ENCODE measurements at places on chromosomes 12 and 14.

GRCh38 chr12:75814851-75815754 lies 216.5 kb downstream of the PHLDA1 start:
- no peak for DNase-seq

GRCh38 chr12:62911286-62911685 lies 23.7 kb downstream of the PPM1H start:
- DNase-seq = no peak

DNA sequence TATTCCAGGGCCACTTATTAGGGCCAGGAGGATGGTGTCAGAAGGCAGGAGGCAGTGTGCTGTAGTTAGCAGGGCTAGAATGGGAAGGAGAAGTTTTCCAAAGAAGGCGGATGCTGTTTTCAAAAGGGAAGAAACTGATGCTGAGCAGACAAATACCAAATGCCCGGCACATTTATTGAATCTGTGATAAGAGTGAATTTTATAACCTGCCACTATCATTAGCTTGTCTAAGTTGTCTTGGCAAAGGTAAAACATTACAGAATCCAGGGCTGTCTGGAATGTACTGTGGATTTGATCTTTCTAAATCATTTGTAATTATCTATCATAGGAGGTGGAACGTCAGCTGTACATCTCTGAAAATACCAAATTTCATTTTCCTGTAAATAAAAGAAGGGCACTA lies 40.8 kb downstream of the NDUFA12 start:
- no peak for DNase-seq

DNA sequence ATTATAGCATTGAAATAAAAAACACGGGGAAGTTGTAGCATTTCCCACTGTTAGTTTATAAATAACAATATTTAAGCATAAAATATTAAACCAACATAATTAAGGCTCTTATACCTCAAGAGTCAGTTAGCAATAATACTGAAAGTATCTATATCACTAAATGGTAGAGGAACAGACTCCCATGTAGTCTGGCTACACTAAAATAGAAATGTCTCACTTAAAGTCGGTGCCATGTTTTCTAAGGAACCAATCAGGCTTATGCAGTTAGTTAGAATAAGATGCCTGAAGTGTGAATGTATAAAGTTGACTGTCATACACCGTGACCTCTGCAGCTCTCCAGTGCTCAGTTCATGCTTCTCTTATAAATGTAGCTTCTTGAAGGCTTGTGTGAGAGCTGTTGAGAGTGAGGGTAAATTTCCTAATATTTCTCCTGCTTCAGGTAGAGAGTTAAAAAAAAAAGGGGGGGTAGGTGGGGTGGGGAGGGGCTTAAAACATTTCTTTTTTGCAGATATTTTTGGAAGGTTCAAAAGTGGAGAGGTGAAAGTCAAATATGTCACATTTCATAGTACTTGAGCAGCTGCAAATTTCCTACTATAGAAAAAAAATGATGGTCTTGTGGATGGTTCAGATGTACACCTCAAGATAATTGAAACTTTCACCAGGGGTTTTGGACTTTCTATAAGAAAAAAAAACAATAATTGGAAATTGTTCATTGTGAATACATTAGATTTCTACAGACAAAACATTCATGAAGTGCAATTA lies 64.5 kb downstream of the PTCSC3 start:
- DNase-seq = no peak

DNA sequence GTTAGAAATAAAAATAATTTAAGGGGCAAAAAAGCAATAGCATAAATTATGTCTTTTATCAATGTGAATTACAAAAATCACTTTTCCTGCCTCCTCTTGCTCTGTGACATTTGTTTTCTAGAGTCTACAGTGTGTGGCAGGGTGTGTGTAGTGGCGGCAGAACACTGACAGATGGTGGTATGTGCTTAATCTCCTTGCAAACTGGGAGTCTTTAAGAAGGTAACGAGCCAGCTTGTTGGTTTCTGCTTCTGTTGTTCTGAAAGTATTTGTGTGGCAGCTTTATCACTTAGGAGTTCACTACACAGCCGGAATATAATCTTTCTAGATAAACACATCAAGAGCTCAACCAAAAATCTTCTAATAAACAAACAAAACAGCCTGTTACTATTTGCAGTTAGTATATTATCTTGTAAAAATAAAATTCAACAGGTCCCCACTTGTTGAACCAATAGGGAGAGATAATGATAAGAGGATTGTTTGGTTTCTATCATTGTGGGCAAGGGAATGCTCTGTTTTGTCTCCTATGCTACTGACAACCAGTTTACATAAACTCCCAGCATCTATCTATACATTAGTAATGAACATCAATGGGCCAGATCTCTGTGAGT lies 13.0 kb downstream of the CDKL1 start:
- DNase-seq = no peak

- no peak for DNase-seq
These were observed 8.2 kb upstream of the MMP19 start for GRCh38 chr12:55850893-55851292.

DNA sequence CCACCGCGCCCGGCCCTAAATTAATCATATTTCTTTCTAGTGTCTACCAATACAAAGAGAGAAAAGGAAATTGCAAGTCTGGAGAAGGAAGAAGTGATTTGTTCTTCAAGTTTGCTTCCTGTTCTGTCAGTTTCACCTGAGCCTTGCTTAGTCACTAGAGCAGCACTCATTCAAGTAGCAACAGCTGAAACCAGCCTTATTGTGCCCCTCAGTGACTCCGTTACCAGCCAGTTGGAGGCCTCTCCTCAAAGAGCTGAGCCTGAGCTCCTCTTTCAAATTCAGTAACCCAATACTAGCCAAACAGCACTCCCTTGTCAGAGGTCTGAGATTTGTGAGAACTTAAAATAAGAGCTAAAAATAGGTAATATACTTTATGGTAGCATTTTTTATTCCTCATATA lies 17.4 kb downstream of the PAWR start:
- DNase-seq = peak; percentile 71

DNA sequence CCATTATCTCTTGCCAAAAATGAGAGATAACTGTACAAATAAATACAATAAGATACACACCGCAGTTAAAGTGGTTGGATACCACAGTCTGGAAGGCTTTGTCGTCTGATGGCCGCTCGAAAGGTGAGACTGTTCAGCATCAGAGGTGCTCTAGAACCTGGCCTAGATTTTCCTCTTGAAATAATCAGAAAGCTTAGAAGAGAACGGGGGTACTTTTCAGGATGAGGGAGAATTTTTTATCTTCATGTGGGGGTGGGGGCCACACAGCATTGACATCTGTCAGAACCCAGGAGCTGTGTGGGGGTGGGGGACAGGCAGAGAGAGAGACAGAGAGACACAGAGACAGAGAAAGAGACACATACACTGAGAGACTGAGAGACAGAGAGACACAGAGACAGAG lies 90.5 kb downstream of the GALNT9 start:
- DNase-seq = no peak

GRCh38 chr12:32400866-32401265 lies 1.5 kb downstream of the FGD4 start:
- no peak for DNase-seq

All from H9 (cell line).